ENCODE measurements at places on chromosomes 7 and 10.

DNA sequence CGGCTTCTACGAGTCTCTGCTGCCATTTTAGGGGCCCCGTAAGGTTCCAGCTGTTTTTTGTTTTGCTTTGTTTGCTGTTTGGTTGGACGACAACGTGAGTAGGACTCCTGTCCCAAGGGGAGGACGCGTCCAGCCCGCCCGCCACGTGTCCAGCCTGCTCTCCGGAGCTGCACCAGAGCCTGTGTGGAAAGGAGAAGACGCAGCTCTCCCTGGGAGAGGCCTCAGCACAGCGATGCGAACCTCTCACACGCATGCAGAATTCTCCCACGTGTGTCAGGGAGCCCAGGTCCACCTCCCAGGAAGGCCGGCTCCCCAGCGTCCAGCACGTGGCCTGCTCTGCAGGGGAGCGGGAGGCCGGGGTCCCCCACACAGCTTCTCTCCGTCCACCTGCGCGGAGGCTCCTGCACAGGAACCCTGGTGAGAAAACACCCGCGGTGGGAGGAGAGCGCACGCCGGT lies 36.4 kb upstream of the DNAJB6 start:
- DNase-seq = no peak

DNA sequence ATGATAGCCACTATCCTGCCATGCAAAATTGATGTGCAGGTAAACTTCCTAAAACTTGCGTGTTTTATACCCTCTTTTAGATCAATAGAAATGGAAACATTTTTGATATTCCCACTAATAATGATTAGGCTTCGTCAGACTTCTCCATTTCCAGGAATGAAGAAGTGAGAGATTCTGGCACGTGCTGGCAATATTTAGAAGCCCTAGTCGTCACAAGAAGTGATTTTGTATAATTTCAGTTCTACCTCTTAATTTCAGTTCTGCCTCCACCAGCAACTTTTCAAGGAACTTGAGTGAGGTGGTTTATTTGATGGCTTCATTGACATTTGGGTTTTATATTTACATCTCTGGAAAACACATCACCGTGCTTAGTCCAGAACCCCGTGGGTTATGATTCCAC lies 61.9 kb downstream of the MRC1 start:
- no peak for DNase-seq

DNA sequence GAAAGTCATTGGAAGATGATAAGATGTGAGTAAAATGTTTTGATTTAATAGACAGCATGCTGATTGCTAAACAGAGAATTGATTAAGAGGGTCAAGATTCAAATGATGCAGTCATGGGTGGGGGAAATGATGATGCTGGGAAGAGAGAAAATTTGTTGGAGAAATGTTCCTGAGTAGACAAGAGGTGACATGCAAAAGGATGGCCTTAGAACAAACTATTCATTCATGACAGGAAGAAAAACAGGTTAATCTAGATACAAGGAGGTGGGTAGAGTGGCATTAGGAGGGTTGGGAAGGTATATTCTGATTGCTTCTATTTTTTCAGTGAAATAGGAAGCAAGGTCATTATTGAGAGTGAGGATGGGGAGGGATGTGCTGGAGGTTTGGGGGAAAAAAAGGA lies 146.7 kb downstream of the SEM1 start:
- no peak for DNase-seq

DNA sequence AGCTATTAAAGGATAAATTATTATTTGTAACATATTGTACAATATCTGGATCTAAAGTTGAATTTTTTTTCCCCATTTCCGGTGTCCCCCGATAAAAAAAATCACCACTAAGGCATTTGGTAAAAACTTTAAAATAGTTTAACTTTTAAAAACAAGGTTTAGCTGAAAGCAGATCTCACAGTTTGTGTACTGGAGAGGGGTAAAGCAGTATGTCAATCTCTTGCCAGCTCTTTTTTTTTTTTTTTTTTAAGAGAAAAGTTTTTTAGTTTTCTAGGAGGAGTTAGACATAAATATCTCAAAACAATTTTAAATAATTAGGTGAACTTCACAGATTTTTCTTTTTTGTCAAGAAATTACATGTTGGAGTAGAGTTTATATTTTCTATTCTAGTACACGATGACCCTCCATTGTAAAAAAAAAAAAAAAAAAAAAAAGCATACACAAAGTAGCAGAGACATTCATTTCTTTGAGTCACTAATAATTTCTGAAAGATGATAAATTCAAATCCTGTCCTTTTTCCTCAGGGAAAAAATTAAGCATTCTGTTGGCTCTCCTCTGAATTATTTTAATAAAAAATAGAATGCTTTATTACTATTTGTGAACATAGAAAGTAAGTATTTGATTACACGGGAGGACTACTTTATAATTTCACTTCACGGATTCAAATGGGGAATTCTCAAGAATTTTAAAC lies 1.9 kb upstream of the HBP1 start:
- DNase-seq = no peak

GRCh38 chr7:158778471-158778870 lies 50.8 kb downstream of the ESYT2 start:
- no peak for DNase-seq

DNA sequence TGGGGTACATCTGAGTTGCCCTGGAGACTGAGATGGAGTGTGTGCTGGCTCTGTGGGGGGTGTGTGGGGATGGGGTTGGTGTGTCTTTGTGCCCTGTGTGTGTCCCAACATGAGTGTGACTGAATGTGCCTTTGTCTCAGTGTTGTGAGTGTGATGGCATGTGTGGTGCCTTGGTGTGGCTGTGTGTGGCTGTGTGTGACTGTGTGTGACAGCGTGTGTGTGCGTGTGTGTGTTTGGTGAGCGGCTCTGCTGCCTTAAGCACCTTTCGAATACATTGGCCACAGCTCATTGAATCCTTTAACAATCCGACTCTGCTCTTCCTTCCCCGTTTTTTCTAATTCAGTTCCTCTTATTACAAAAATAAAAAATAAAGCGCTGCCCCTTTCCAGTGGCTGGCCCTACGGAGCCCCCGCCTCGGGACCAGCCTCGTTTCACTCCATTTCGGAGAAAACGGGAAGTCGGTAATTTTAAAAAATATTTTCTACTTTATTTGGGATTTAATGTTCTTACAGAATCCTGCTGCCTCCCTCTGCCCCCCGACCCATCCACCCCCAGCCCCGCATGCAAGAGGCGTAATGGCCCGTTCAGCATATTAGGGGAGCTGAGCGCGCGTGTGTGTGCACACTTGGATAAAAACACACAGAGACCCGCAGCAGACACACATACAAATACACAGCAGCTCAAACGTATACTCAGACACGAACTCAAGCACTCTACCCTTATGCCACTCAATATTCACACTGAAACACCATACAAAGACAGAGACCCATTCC lies 35.5 kb downstream of the HIF1AN start:
- DNase-seq = no peak

DNA sequence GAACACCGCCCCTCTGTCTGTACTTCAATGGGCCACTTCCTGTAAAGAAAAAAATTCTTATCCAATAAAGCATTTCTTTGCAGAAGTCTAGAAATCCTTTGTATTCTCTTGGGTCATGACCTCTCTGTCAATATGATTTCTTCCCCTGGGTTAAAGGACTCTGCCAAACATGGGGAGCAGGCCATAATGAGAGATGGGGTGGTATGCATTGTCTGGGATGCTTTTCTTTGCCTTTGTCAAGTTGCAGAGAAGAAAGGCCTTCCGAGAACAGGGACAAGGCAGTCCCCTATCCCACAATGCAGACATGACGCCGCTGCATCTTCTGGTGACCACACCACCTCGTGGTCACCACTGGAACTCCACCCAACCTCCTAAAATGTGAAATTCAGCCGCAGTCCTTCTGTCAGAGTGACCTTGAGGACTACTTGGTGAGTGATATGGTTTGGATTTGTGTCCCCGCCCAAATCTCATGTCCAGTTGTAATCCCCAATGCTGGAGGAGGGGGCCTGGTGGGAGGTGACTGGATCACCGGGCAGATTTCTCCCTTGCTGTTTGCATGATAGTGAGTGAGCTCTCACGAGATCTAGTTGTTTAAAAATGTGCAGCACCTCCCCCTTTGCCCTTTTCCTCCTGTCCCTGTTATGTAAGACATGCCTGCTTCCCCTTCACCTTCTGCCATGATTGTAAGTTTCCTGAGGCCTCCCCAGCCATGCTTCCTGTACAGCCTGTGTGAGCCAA lies 15.2 kb upstream of the FRMPD2 start:
- no peak for DNase-seq

- no peak for DNase-seq
Observed at GRCh38 chr7:142301299-142301698, 43.4 kb upstream of the PRSS58 start.

DNA sequence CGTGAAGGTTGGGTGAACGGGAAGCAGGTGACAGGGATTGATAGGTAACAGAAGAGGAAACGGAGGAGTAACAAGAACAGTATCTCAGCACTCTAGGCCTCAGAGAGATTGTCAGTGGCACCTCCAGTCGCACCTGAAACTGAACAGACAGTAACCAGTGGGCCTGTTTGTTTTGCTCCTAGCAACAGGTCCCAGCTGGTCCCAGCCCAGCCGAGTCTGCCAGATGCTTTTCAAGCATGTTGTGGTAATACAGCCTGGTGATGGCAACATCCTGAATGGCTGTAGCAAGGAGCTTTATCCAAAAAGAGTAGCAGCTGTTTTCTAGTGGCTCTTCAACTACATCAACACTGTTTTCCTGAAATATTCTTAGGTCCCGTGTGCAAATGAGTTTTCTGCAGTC lies 4.7 kb downstream of the CACNB2 start:
- DNase-seq = no peak

DNA sequence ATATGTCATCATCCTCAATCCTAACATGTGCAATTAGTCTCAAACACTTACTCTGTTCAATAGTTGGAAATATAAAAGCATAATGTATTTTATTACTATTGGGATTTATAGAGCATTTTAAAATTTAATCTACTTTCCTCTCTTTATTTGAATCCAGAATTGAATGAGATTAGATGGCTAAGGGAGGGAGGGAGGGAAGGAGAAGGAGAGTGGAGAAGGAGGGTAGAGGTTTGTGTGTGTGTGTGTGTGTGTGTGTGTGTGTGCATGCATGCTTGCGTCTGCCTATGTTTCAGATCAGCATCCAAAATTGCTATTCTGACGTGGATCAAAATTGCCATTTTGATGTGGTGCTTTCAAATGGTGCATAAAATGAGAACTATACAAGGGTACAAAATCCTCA lies 90.8 kb downstream of the NRP1 start:
- no peak for DNase-seq

- DNase-seq = no peak
Observed at GRCh38 chr10:131694168-131694780, 206.5 kb upstream of the PPP2R2D start.

DNA sequence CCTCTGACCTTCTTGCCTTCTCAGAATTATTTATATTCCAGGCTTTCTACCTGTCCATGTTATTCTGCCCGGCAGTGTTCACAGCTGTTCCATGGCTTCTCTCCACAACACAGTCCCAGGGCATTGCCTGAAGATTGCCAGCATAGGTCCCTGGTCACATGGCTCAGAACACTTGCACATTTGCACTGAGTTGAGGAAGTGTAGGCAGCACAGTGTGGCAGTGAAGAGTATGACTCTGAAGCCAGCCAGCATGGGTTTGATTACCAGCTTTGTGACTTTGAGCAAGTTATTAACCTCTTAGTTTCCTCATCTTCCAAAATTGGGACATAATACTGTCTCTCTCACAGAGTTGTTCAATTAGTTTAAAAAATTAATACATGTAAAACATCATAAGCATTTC lies 73.2 kb upstream of the NEUROD6 start:
- DNase-seq = no peak

DNA sequence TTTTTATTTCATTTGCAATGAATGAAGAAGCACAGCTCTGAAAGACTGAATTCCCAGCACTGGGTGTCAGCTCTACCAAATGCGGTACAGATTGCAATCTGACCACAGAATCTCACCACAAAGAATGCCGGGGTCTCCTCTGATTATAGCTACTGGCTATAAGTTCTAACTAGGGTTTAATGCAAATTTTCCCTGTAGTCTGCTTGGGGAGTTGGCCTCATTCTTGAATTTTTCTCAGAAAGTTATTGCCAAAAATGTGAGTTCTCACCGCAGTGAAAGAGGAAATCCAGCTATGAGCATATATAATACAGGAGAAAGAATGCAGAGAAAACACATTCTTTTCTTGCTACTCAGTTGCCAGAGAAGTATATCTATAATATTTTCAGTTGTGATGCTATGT lies 1255.7 kb upstream of the LRRTM3 start:
- DNase-seq = no peak

- DNase-seq = no peak
Observed at GRCh38 chr10:106158241-106158640, 1006.3 kb downstream of the SORCS1 start.

- no peak for DNase-seq
Observed at GRCh38 chr7:44590910-44591309, 8.9 kb upstream of the TMED4 start.

GRCh38 chr7:65279795-65280194 lies 93.9 kb upstream of the ZNF92 start:
- DNase-seq = no peak

- no peak for DNase-seq
Observed at GRCh38 chr7:117148971-117149370, 173.9 kb downstream of the WNT2 start.

- DNase-seq = no peak
Observed at GRCh38 chr7:14825912-14826311, 76.6 kb downstream of the DGKB start.

- no peak for DNase-seq
Observed at GRCh38 chr7:81111781-81112540, 193.1 kb upstream of the SEMA3C start.

- no peak for DNase-seq
Observed at GRCh38 chr10:43176271-43176670, 38.0 kb downstream of the CSGALNACT2 start.

DNA sequence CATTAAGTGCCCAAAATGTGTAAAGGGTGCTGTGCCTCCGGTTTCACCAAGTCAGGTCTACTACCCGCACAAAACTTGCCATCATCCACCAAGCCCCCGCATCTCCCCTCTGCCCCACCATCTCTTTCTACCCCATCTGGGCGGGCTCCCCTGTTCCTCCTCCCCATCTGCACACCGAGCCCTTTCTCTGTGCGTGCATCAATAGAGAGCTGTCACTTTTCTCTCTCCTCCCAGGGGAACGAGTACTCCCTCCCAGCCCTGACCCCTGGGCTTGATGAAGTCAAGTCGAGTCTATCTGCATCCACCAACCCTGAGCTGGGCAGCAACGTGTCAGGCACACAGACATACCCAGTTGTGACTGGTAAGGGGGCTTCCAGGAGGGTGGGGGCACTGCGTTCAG lies 63.5 kb downstream of the PAX2 start:
- no peak for DNase-seq
